ENCODE measurements at places on chromosomes 2 and 18.

GRCh38 chr2:133171393-133172004 is 396.8 kb downstream of the NCKAP5 start:
- peak; percentile 58 for DNase-seq

DNA sequence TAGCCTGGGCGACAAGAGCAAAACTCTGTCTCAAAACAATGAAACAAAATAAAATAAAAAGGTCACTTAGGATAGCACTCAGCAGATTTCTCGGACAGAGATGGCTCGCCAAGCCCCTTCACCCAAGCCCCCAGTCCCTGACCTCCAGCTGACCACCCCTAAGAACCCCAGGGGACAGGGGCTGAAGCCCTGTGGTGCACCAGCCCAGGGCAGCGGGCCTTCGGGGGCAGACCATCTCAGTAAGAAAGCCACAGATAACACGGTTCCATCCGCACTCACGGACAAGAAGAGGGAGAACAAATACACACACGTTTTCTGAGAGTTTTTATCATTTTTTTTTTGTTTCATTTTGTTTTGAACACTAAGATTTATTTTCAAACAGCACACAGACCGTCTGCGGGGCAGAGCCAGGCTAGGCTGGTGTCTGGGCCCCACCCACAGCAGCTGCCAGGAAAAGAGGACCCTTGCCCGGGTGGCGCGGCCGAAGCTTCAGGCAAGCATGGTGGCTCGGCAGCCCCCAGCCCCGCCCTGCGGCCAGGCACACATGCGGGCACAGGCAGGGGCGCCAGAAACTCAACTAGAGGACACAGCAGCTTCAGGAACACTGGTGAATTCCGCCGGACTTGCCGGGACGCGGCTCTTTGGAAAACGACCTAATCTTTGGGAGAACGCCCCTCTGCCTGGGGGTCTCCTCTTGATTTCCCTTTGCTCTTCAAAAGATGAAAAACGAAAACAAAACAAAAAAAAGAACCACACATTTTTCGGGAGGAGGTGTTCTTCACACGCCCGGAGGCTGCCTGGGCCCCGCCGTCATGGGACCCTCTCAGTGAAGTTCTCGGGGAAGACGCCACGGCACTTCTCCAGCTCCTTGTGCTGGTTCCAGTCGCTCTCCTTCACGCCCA is 59.0 kb downstream of the BIN1 start:
- no peak for DNase-seq

DNA sequence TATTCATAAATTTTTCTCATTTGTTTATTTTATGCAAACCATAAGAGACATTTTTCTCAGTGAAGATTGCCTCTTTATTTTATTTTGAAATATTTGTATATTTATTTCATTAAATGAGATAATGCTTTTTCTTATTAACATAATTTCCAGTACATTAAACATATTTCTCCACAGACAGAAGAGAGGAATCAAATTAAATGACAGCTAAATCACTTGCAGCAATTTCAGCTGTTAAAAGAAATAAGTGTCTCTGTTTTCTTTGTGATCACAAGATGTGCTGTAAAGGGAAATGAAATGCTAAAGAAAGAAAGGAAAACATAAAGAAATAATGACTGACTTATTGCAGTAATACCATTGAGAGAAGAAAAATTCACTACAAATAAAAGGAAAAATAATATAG is 414.0 kb upstream of the FANCL start:
- DNase-seq, result no peak

- no peak for DNase-seq
Observed at GRCh38 chr2:233706720-233707119, 6.0 kb upstream of the UGT1A5 start.

DNA sequence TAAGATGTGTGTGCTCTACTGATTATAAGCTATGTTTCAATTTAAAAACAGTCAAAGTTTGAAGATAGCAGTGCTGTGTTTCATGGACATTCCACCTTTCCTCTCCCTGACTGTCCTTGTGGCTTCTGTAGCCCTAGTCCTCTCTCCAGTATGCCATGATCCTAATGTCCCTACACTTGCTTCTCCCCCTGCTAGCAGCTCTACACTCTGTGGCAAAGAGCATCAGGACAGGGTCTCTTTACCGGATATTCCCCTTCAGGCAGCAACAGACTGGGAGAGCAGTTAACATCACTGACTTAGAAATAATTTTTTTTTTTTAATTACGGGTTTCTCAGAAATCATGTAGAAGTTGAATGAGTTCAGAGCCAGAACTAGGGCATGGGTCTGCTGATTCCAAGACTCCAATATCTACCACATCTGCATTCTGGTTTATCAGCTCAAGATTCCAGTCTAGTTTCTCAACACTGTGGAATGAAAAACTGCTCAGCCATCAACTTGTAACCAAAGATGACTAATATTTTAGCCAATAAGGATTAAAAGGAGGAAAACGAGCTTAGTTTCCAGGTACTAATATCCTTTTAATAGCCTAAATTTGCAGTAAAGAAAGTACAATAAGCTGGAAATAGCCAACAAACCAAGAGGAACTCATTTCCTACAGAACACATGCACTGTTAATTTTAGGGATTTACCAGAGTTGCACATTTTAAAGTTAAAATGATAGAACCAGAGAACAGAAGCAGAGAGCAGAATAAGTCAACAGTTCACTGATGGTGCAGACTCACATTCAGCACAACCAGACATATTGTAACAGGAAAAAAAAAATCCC is 45.2 kb downstream of the TMEM131 start:
- DNase-seq, result no peak
